ENCODE measurements at places on chromosomes 3 and 15.

- DNase-seq: peak; percentile 38
Measured at GRCh38 chr3:46442576-46443530, 21.9 kb downstream of the LTF start.

DNA sequence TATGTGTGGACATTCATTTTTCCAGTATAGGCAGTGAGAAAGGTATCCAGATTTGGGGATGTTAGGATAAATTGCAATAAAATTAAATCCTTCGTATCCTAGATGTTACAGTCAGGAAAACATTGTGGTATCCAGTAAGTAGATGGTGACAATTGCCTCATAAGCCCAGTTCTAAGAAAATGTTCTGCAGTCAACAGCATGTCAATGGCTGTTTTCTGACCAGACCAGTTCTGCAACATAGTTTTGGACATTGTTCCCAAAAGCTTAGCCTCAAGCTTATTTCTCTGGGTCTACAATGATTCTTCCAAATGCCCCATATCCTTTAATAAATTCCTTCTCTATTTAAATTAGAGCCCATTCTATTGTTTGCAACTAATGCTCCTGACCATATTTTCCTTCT is 480.7 kb downstream of the FHIT start:
- no peak for DNase-seq

DNA sequence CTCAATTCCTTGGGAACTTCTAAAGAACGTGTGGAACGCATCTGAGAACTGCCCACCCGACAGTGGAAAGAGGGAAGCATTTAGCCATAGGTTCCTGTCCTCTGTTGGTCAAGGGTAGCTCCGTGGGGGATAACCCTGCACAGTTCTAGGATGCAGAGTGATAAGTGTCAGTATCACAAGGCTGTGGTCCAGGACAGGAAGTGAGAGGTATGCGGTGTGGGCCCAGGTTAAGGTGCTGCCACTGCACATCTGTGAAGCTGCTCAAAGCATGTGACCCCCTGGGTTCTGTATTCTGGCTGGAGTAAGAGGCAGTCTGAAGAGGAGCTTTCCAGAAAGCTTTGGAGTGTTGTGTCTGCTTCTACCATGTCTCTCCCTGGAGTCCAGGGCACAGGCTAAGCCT is 51.7 kb upstream of the HES1 start:
- no peak for DNase-seq

- no peak for DNase-seq
Measured at GRCh38 chr15:33131552-33132232, 62.8 kb downstream of the FMN1 start.

DNA sequence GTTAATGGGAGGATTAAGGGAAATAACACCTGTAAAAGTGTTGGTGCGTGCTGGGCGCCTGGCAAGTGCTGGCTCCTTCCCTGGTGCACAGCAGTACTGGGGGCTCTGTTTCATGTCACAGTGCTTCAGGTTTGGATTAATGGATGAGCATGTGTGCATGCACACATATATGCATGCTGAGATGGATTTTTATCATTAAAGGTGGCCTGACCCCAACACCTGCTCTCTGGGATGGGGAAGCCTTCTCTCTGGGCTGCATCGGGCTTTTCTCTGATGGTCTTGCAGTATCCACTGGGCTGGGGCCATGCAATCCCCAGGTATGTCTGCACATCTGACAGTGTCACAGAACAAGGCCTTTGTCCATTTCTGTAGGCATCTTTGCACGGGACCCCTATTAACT is 127.5 kb upstream of the PLXNA1 start:
- DNase-seq: no peak

GRCh38 chr15:30882849-30883433 is 20.8 kb upstream of the FAN1 start:
- DNase-seq: peak; percentile 57

- DNase-seq: no peak
Measured at GRCh38 chr3:38204599-38205471, 39.5 kb downstream of the OXSR1 start.

DNA sequence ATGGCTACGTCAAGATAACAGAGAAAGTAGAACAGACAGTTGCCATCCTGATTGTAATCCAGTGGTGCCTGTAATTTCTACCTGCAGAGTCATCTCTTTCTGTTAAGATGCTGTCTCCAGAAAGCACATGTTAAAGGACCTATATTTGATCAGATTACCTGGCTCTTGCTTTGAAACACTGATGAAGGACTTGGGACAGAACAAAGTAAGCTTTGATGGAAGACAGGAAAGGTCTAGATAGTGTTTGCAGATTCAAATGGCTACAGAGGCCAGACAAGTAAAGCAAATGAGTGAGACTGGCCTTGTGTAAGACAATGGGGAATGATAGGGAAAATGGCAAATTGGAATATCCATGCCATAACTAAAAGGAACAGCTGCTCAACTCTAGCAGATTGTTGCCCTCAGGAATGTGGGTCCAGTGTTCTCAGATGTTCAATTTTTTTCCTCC is 1.8 kb upstream of the GSK3B start:
- DNase-seq: no peak

- DNase-seq: no peak
Measured at GRCh38 chr3:169120928-169121327, 542.6 kb downstream of the MECOM start.

DNA sequence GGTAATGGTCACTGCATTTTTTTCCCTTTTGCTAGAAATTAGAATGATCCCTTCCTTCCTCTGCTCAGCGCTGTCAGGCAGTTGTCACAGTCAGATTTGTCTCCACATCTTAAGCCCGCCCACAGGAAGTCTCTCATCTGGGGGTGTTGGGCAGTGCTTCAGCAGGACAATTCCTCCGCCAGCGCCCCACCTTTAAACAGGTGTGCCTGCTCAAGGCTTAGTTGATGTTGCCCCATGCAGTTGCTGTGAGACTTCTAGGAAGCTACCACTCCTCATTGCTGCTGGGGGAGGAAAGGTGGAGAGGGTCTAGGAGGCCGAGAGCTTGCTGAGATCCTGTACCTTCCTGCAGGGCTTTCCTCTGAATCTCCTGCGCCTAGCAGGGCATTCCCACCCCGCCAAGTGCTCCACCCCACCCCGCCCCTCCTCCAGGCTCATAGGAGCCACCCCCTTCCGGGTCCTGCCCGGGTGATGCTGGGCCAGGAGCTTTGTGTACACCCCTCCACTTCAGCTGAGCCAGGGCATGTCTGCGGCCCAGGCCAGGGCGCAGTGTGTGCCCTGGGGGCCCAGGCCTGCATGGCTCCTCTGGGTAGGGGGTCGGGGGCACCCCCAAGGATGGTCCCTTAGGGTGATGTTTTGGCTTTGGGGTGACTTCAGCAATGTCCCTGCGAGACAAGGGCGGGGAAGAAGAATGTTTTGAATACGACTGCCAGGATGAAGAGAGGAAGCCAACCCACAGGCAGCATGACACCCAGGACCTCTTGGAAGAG is 68.7 kb downstream of the TRAK1 start:
- no peak for DNase-seq

DNA sequence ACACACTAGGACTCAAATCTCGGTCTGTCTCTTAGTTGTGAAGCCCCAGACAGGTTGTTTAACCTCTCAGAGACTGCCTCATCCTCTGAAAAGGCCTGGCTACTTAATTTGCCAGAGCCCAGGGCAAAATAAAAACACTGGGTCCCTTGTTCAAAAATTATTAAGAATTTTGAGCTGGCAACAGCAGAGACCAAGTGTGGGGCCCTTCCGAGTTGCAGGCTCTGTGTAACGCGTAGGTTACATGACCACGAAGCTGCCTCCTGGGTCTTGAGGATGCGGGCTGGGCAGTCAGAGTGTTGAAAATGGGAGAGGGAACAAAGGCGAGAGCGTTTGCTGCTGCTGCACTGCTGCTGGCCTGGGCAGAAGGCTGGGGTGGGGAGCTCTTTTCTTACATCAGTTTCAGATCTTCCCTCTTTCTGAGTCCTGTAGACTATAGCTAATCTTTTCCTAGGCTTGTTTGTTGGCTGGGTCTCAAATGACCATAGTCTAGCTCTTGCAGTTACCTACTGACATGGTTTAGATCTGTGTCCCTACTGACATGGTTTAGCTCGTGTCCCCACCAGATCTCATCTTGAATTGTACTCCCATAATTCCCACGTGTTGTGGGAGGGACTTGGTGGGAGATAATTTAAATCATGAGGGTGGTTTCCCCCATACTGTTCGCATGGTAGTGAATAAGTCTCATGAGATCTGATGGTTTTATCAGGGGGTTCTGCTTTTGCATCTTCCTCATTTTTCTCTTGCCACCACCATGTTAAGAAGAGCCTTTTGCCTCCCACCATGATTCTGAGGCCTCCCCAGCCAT is 49.9 kb downstream of the CLEC3B start:
- DNase-seq: no peak

GRCh38 chr3:196020373-196020772 is 61.5 kb downstream of the TFRC start:
- no peak for DNase-seq

DNA sequence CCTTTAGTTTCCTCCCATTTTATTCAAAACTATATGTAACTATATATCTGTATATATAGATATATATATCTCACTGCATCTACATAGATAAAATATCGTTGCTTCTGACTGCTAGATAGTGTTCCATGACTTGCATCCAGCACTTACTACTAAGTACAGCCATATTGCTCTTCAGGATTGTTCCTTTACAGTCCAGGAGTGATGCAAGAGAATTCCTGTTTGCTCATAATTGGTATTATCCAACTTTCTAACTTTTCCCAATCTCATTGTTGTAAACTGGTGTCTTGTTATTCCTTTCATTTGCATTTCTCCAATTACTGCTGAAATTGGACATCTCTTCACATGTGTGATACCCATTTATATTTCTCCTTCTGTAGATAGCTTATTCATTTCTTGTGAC is 99.8 kb upstream of the STRIT1 start:
- DNase-seq: no peak

DNA sequence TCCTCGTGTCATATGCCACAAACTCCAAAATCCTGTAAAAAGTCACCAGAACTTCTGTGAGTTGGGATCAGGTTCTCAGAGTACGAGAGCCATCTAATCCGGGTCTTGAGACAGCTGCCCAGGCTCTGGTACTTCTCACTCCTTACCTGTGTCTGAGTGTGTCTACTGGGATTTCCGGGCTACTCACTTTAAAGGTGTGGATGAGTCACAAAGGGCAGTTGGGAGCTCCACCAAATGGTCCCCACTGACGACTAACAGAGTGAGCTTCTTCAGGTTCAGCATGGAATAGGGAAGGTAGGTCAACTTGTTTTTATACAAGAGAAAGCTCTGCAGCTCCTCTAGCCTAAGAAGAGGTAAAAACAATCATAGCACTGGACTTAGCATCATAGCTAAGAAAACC is 29.5 kb downstream of the RTP3 start:
- no peak for DNase-seq

DNA sequence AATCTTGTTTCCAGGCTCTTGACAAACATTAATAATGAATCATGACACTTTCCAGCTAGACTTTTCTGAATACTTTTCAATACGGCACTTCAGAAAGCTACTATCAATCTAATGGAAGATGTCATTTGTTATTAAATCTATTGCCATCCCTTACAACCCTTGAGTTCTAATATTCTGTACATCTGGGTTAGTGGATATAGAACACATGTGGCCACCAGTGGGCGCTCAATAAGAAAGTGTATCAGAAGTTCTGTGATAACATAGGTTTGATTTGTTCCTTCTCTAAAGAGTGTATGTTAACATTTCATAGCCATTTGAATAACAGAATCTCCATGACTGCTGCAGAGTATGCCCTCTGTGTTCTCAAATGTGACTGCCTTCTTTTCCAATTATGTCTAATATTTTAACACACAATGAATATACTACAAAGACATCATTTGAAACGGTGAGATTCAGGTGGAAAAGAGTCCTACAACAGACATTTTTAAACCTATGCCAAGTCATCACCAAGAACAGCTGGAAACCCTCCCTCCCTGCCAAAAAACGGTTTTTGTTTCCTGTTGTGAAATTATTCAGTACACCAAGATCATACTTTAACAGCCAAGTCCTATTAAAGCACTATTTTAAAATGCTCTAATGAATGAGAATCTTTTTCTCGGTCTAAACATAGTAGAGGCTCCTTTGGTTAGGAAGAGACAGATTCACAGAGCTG is 22.2 kb downstream of the ALDH1A2 start:
- DNase-seq: no peak

DNA sequence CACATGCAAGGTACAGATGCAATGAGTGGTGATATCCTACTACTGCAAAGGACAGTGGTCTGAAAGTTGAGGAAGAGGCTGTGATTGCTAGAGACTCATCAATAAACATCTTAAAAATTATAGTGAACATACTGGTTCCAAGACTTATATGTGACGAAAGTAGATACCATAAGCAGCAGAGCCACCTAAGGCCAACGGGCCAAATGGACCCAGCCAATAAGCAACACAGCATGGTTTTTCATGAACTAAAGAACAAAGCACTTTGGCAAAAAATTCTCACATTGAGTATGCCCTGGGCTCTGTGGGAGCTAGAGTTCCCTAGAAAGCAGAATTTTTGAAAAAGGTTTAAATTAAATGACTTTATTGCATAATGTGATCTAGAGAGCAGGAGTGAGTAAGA is 272.1 kb downstream of the SI start:
- DNase-seq: no peak

DNA sequence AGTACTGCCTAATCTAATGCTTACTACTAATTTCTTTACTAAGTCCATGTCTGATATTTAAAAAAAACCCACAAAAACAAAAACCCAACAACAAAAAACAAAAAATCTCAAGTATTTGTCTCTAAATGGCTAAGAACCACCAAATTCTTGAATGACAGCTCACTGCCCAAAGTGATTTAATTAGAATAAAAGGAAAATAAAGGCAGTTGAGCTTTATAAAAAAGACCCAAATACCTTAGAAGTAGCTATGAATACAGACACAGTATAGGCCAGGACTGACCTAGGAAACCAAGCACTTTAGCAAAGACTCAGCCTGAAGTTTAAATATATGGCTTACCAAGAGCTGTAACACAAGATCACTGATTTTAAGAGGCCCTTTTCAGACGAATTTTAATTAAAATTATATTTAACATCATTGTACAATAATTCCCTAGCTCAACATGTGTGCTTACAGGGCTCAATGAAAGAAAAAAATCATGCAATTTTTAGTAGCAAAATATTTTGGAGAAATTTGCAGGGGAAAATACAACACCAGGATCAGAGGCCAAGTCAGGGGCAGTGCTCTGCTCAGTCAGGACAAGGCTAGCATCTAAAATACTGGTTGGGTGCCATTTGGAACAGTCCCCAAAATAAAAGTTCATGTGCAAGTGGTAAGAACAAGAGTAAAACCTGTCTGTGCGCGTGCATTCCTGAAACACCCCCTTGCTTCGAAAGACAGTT is 24.8 kb downstream of the UQCC5 start:
- no peak for DNase-seq

DNA sequence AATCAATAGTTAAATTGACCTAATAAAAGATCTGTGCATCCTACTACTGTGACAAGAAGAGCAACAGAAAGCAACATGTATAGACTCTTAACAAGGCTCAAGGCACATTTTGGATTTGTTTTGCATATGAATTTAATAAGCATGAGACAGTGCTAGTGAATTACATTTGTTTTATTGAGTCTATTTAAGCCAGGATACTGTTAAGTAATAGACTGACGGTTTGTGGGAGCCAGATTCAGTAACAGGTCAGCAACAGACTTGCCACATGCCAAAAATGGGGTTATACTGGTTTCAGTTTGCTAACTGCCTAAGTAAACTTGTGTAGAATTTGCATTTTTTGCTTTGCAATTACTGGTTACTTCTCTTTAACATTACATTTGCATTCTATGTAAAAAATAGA is 54.0 kb downstream of the MBNL1 start:
- DNase-seq: no peak

- no peak for DNase-seq
Measured at GRCh38 chr3:13500133-13500885, 20.2 kb downstream of the HDAC11 start.
